ENCODE measurements at places on chromosomes 3 and 15.
A peak's percentile ranks its signal among the peaks of the same experiment; 100 is the strongest.

- DNase-seq, result no peak
Measured at GRCh38 chr15:74657846-74658245, 38.0 kb downstream of the EDC3 start.

DNA sequence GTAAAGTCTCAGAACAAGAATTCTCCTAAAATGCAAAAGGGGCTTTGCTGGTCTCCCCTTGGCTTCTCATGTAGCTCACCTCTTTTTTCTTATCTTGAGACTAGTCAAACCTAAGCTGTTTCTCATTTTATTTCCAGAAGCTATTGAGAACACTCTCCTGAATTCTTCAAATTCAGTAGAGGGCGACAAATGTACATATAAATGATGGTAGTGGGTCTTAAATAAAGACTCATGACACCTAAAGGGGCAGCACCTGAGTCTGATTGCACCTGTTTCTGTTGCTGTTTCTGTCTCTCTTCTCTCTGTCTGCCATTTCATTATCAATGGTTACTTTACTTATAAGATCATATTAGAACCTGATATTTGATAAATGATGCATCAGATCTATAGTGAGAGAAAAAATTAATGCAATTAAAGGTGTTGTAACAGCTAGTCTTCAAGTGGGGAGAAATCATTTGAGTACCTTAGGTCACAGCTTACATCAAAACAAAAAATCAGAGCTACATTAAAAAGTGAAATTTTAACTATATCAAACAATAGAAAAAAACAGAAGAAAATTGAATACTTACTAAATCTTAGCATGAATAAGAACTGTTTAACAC lies 7.0 kb downstream of the ADIPOQ start:
- DNase-seq, result peak; percentile 24

DNA sequence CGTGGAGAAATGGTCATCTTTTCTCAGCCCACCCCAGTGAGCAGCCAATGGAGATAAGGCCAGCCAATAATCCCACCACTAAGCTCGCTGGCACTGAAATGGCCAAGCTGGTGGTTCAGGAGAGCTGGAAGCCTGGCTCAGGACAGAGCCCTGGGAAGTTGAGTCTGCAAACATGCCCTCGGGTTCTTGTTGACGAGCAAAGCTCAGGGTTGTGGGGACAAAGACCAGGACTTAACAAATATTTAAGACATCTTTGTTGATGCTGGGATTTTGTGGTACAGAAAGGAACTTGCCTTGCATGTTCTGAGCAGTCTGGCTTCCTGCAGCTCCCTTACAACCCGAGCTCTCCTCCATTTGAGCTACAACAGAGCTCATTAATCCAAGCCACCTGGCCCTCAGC lies 4.4 kb downstream of the FAH start:
- DNase-seq, result no peak

DNA sequence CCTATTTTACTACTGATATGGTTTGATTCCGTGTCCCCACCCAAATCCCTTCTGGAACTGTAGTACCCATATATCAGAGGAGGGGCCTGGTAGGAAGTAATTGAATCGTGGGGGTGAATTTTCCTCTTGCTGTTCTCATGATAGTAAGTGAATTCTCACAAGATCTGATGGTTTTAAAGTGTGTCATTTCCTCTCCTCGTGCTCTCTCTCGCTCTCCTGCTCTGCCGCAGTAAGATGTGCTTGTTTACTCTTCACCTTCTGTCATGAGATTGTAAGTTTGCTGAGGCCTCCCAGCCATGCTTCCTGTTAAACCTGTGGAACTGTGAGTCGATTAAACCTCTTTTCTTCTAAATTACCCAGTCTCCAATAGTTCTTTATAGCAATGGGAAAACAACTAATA lies 81.2 kb upstream of the ZBTB20 start:
- DNase-seq, result no peak

- no peak for DNase-seq
Measured at GRCh38 chr3:100216713-100217112, 44.1 kb upstream of the TBC1D23 start.

DNA sequence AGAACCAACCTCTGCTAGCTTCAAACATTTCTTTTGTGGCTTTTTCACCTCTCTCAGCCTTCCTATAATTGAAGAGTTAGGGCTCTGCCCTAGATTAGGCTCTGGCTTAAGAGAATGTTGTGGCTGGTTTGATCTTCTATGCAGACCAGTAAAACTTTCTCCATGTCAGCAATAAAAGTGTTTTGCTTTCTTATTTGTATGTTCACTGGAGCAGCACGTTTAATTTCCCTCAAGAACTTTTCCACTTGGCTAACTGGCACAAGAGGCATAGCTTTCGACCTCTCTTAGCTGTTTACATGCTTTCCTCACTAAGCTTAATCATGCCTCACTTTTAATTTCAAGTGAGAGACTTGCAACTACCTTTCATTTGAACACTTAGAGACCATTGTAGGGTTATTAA lies 964.7 kb downstream of the ROBO2 start:
- no peak for DNase-seq

DNA sequence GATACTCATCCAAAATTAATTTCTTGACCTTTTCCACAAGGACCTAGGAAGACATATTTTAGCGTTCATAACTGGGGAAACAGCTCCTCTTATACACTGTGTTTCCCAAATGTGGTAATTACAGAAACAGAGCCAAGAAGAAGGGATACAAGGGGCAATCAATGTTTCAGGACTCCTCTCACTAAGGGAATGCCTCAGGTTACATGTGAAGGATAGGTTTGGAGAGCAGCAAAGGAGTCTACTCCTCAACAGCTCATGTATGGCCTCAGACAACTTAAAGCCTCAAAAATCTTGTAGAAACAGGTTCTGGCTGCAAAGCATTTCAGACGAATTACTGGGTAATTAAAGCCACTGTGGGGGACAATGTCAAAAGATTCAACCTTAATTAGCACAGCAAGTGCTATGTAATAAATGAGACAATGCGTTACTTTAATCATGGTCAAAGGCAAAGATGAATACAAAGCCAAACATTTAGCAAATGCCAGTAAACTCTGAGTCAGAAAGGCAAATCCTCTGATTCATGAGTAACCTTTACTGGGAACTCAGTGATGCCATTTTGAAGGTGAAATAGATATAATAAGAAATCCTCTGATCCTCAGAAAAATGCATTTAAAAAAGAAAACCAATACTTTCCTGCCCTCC lies 1111.2 kb downstream of the TUSC7 start:
- DNase-seq, result no peak

GRCh38 chr3:66567077-66567476 lies 66.3 kb upstream of the LRIG1 start:
- no peak for DNase-seq

DNA sequence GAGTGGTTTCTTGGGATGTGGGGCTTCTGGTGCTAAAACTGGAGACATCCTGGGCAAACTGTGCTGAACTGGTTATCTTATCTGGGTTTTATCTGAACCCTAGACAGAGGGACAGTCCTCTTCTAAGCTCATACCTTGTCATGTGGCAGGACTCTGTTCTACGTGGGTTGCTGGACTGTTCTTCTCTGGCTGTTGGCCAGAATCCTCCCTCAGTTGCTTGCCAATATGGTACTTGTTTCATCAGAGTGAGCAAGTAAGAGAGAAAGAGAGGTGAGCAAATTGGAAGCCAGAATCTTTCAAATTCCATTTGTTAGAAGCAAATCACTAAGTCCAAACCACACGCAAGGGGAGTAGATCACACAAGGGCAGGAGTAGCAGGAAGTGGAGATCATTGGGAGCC lies 291.5 kb upstream of the TBL1XR1 start:
- DNase-seq, result no peak

DNA sequence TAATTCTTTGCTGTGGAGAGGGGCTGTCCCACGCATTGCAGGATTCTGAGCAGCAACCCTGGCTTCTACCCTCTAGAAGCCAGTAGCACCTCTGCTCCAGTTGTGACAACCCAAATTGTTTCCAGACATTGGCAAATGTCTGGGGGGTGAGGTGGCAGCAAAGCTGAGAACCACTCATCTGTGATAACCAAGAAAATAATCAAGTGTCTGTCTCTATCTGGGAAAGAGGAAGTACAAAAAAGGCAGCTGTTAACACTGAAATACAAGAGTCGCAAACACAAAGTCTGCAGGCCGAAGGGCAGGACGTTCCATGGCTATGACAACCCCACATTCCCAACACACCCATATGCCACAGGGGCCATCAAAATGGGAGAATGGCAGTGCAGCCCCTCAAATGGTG lies 42.2 kb upstream of the GNB5 start:
- DNase-seq, result no peak

- DNase-seq, result no peak
Measured at GRCh38 chr3:174132006-174132405, 727.1 kb upstream of the NAALADL2 start.

DNA sequence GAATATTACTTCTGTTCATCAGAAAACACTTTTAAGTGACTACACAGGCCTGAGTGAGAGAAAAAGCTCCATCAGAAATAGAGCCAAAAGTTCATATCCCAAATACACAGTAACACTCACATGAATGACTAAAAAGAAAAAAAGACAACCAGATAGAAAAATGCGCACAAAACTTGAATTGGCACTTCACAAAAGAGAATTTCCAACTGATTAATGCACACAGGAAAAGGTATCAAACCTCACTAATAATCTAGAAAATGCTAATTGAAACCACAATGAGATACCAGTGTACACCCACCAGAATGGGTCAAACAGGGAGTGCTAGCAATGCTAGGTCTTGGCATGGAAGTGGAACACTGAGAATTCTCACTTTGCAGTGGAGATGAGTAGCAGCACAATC lies 78.6 kb downstream of the HERC2 start:
- DNase-seq, result no peak

GRCh38 chr3:189508784-189509501 lies 122.2 kb upstream of the TP63 start:
- DNase-seq, result no peak

GRCh38 chr3:61919371-61919770 lies 358.0 kb downstream of the PTPRG start:
- no peak for DNase-seq

DNA sequence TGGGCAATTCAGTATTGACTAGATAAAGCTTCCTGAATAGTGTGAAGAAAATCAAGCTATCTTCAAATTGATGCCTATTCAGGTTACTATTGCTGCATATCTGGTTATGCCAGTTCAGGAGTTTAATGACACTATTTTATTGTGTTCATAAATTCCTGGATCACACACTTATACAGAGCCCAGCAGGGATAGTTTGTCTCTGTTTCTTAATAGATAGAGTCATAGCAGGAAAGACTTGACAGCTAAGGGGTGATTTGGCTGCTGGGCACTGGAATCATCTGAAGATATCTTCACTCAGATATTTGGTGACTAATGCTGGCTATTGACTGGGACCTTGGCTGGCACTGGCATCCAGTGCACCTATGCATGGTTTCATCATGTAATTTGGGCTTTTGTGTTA lies 187.8 kb downstream of the PYDC2 start:
- DNase-seq, result no peak

DNA sequence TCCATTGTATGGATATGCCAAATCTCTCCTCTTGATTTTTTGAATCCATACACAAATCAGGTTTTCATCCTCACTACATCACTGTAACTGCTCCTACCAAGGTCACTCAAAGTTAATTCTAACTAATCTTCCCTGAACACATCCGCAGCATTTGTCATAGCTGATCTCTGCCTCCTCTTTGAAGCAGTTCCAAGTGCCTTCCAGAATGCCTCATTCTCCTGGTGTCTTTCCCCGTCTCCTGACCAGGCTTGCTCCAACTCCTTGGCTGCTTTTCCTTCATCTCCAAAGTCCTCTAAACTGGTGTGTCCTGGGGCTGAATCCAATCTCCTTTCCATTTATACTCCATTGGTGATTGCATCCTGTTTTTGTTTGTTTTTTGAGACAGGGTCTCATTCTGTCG lies 26.8 kb downstream of the KLHDC8B start:
- no peak for DNase-seq

GRCh38 chr3:171614318-171614921 lies 154.2 kb upstream of the TNIK start:
- DNase-seq, result peak; percentile 45

DNA sequence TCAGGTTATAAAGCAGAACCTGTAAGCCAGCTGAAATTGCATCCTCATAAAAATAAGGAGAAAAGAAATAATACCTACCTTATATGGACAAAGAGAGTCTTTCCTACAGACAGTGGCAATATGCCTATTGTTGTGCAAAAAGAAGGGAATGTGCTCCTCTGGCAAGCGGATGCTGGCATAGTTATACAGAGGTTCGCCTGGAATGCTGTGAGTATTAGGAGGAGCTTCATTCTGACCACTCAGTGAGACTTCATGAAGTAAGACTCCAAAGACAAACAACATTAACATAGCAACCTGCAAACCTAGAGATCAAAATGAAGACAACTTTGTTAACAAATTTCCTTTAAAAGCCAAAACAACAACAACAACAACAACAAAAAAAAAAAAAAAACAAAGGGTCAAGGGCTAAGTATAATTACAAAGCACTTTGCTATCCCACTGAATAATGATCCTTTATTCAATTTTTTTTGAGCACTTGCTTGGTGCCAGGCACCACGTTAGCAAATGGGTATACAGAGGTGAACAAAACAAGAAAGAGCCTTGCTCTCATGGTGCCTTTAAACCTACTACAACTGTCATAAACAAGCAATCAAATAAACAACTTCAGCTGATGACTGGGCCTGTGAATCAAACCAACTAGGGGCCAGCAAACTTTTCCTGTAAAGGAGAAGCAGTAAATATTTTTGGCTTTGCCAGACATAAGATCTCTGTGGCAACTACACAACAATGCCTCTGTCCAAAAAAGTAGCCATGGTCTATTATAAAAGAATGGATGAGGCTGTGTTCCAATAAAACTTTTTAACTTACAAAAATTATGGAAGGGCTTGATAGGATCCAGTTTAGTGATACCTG lies 3.7 kb downstream of the EOGT start:
- no peak for DNase-seq

DNA sequence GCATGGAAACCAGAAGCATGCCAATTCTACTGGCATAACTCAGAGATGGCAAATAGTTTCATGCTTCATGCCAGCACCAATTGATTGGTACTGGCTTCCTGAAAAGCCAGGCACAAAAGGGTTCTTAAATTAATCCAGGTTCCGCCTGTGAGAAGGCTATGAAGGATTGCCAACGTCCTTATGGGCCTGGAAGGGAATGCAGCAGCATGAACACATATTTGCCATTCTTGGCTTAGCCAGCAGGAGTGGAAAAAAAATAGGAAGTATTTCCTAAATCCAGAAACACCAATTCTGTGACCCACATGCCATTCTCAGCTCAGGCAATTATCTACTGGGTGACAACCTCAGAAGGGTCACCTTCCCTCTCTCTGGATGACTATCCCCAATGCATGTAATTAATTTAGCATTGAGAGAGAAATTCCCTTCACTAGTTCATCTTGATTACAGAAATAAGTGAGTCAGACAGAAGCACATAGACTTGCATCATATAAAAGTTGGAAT lies 36.0 kb downstream of the ADAMTS9 start:
- no peak for DNase-seq
